IMR-90 (cell line): ENCODE measurements at places on chromosomes 3 and 15. TPM values are rescaled to one million over a fixed set of nuclear protein-coding genes. Genes with fewer than 3 reads are reported as not detected.

DNA sequence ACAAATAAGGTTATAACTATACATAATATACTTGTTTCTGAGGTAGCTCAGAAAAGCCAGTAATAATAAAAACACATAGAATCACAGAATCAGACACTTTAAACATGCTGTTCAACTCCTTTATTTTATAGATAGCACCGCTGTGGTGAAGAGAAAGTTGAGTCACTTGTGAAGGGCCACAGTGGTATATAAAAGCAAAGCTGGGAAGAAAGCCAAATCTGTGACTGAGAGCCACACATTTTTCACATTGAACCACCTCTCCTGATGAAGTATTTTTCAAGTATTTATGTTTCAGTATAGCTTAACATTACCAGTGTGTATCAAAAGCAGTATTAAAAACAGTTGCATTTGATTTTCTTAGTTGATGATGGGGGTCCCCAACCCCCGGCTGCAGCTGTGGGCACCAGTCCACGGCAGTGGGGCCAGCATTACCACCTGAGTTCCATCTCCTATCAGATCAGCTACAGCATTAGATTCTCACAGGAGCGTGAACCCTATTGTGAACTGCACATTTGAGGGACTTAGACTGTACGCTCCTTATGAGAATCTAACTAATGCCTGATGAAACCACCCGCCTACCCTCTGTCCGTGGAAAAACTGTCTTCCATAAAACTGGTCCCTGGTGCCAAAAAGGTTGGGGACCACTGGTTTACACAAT is 46.2 kb downstream of the TBL1XR1 start:
- DNase-seq = peak; percentile 93

Gene ATXN7
- total RNA-seq = 11.9 and 13.6 TPM in 2 replicates

DNA sequence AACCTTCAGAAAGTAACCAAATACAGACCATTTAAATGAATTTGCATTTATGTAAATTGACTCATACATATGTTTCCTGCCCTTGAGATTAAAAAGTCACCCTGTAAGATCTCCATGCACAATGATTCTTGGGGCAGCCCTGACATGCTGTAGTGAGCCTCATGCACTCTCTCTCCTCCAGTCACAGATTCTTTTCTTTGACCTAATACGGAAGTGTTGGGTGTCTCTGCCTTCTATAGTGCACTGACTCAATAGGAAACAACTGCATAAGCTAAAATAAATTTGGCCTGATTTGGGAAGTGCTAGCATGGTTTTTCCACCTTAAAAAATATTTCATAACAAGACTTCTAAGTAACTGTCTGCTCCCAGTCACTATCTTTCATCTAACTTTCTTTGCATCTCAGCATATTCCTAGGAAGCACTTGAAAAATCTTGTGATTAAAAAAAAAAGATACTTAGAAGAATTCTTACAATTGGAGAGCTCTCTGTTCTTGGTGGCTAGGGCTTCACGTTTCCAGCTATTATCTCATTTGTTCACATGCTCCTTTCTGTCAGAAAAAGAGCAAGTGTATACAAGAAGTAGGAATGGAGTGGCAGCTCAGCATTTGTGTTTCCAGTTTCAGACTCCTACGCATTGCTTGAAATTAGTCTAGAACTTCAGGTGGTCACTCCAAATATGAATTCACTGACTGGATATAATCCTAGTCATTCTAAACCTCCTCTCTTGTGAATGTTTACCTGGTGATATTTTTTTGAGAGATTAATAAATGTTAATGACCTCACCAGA is 207.9 kb upstream of the COL8A1 start:
- peak; percentile 36 for DNase-seq

- DNase-seq = peak; percentile 4
These were observed 1.4 kb upstream of the ACP3 start for GRCh38 chr3:132315851-132316250.

DNA sequence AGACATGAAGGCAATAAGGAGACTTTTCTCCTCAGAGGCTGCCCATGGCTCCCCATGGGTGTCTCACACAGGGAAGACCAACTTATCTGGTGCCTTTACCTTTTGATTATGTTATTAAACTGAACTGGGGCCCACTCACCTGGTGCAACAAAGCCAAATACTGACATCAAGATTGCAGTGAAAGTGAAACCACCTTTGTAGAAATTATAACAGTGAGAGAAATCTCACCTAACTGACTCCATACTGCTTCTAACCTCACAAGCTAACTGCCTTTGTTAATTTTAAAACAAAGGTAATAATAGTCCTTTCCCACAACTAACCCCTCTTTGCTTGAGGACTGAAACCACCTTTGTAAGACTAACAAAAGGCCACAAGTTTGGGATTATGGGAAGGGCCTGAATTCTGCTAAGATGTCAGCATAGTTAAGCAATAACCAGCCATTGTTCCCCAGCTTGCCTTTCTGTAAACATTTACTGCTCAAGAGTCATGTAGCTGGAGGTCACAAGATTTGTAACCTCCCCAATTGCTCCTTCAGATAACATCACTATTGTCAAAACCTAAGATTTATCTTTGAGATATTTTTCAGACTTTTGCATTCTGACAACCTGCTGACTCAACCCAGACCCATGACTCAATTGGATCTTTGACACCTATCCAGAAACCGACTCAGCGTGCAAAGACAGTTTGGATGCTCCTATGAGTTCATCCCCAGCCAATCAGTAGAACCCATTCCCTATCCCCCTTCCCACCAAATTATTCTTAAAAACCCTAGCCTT is 420.3 kb upstream of the CFAP20DC start:
- no peak for DNase-seq

DNA sequence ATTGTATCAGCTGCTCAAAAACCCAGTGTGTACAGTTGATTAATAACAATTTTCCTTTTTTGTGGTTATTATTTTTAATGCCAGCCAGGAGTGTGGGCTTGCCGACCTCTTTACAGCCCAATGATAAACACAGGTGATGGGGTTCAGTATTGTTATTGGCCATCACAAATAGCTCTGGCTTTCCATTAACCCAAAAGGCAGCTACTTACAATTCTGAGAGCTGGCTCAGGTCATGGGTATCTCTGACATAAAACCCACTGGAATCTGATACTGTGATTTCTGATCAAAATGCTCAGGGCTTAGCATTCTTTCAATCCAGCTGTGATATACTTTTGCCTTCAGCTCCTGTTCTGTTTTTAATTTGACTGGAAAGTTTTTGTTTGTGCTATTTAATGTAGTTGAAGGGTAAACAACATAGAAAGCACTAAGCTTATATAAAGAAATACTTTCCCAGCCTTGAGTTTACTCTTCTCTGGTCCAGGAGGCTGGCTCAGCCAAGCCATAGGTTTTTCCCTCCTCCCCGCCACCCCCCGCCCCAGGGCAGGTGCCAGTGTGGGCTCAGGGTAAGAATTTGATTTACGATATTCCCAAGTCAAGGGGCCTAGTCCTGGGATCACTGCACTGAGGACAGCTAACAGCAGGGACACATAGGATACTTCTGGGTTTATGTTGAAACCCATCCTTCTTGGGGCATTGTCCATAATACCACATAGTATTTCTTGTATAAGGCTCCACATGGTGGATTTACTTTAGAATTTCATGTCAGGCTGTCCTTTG is 54.0 kb upstream of the MYZAP start:
- DNase-seq = no peak

Gene DGKG
- total RNA-seq = 2.5 and 4.1 TPM in 2 replicates

DNA sequence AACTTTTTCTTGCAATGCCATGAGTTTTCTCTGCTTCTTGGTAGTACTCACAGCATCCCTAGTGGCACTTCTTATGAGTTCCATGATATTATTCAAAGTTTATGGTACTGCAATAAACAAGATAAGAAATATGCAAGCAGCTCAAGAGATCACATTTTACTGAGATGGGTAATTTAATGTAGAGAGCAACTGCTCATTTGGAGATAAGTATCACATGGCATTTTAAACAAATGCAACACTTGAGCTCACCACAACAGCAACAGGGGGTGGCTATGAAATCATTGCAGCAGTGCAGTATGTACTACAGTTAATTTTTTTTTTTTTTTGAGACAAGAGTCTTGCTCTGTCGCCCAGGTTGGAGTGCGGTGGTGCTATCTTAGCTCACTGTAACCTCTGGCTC is 85.1 kb downstream of the WDR49 start:
- no peak for DNase-seq

Gene GPR176
- total RNA-seq = 194 and 246 TPM in 2 replicates

DNA sequence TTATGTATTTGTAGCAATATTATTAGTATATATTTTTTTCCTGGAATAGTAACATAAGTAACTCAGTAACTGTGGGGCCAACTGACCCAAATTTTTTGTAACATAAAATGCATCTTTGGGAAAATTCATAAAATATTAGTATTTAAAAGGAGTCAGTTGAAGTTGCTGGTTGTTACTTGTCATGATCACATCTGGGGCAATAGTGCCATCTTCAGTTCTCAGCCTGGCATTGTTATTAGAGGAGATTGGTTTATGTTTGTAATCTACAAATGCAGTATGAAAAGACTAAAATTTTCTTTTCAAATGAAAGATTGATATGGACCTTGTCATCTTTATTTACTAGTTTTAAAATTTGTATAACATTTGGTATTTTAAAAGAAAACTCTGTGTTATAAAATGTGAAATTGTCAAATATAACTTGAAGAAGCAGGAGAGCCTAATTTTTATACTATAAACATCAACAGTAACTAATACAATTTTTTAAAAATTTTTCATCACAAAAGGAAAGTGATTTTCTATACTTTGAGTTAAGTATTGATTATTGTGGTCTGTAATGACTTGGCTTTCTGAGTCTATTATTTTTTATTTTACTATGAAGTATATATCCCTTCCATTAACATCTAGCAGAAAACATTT is 38.8 kb upstream of the MLF1 start:
- peak; percentile 70 for DNase-seq

DNA sequence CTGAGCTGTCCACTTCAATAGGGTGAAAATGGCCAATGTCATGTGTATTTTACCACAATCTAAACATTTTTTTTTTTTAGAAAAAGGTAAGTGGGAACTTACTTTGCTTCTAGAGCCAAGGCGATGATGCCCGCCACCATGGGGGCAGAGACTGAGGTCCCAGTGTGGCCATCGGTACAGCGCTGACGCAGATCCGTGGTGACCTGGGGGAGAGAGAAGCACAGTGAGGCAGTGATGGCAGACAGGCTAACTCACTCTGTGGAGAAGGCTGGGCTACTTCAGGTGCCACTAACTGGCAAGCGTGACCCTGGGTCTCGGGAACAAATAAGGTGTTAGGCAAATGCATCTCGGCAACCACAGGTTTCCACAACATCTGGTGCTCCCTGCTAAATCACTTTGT is 94.3 kb upstream of the SNRPA1 start:
- DNase-seq = no peak

DNA sequence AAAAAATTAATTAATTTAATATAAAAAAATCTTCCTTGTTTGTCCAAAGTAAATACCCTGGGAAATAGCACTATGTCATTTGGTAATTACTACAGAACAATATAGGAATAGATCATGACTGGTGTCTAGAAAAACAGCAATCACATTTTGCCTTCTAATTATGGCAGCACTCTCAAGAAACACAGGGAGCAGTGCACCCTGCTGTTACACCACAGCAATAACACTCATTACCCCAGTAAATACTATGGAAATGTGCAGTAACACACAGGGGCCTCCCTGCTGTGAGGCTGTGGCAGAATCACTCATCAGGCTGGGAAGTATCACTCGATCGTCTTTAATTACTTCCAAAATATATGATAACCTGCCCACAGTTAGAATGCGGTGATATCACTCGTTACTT is 646.0 kb downstream of the TUSC7 start:
- peak; percentile 22 for DNase-seq

Gene HOMER2
- 0.54 and 0.56 TPM in 2 replicates for total RNA-seq

GRCh38 chr15:94238539-94239118 is 7.3 kb downstream of the MCTP2 start:
- DNase-seq = no peak

Gene PLD1
- total RNA-seq = 9.2 and 9.7 TPM in 2 replicates

Gene ST3GAL6
- 0.36 and 1.4 TPM in 2 replicates for total RNA-seq

GRCh38 chr15:71743861-71744382 is 66.4 kb upstream of the NR2E3 start:
- DNase-seq = peak; percentile 69

DNA sequence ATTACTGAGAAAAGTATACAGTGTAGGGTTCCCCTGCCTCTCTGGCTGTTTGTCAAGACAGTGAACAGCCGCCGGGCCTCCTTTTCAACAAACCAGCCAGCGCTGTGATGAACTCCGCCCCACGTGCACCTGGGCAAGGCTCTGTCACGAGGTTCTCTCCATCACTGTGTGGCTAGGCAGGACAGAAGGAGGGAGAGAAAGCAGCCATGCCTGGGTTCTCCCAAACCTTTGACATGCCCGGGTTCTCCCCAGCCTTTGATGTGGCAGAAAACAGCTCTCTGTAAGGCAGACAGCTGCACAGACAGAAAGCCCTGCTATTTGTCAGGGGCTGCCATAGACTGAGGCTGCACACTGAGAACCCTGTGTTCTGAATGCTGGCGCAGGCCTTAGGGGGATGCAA is 101.4 kb upstream of the TRPM1 start:
- no peak for DNase-seq

DNA sequence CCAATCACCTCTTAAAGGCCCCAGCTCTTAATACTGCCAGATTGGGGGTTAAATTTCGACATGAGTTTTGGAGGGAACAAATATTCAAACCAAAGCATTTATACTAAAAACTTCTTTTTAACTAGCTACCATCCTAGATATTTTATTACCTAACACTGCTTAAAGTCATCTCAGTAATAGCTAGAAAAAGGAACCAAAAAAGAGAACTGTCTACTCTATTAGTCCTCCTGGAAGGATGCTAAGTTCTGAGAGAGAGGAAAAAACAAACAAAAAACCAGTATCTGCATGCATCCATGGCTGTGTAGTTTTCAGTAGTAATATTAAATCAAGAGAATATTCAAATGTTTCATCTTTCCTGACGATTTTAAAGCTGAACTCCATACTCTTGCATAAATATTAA is 5.8 kb downstream of the CPOX start:
- DNase-seq = no peak

DNA sequence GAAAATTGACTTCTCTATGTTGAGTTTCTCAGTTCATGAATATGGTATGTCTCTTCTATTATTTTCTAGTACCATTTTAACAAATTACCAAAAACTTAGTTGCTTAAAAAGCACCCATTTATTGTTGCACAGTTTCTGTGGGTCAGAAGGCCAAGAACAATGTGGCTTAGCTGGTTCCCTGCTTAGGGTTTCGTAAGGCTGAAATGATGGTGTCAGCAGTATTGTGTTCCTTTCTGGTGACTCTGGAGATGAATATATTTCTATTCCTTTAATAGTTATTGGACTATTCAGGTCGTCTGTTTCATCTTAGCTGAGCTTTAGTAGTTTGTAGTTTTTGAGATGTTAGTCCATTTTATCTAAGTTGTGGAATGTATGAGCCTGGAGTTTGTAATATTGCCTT is 44.9 kb downstream of the IL1RAP start:
- no peak for DNase-seq

GRCh38 chr3:55746808-55747413 is 259.8 kb upstream of the WNT5A start:
- peak; percentile 17 for DNase-seq

Gene ZMYND10
- 0.83 and 1.1 TPM in 2 replicates for total RNA-seq
